Stimulated activated CD4-positive, alpha-beta T cell treated with anti-CD3 and anti-CD28 coated beads, TNF-alpha, amount 100 ng/mL, for 1 hour (primary cell): ENCODE measurements at places on chromosomes 6 and 20.

GRCh38 chr20:11826334-11826733, 91.4 kb upstream of the BTBD3 start:
- no peak for DNase-seq

- DNase-seq, result no peak
Observed at GRCh38 chr6:158220786-158221442, 52.8 kb downstream of the GTF2H5 start.

- DNase-seq, result no peak
Observed at GRCh38 chr6:123276546-123276980, 280.5 kb downstream of the CLVS2 start.

GRCh38 chr20:48708116-48708515, 119.7 kb downstream of the PREX1 start:
- no peak for DNase-seq

DNA sequence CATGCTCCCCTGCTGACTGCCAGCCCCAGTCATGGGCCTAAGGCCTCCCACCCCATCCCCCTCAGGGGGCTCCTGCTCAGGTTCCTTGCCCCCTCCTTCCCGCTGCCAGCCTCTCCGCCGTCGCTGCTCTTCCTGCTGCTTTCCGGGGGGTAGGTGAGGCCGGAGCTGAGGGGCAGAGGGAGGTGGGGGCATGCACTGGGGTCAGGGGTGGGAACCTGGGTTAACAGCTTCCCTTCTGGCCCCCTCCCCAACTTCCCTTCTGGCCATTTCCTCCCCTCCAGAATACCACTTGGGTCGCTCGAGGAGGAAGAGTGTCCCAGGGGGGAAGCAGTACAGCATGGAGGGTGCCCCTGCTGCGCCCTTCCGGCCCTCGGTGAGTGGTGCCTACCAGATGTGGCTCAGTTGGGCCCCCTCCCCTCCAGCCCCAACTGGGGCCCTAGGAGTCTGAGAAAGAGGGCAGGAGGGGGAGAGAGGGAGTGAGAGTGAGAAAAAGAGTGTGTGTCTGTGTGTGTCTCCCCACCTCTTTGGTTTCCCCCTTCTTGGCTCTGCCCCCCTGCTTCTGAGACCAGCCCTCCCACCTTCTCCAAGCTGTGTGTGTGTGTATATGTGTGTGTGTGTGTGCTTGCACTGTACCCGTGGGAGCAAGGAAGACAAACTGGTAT, 12.1 kb downstream of the SYNGAP1 start:
- no peak for DNase-seq

- no peak for DNase-seq
Observed at GRCh38 chr6:131336596-131336995, 201.3 kb downstream of the AKAP7 start.

GRCh38 chr6:168294901-168295300, 24.7 kb downstream of the DACT2 start:
- no peak for DNase-seq
